Activated T-cell treated with anti-CD3 and anti-CD28 coated beads, Interleukin-2, amount 50 U/mL, for 48 hours (primary cell): ENCODE measurements at places on chromosomes 4 and X.
A peak's percentile ranks its signal among the peaks of the same experiment; 100 is the strongest.

DNA sequence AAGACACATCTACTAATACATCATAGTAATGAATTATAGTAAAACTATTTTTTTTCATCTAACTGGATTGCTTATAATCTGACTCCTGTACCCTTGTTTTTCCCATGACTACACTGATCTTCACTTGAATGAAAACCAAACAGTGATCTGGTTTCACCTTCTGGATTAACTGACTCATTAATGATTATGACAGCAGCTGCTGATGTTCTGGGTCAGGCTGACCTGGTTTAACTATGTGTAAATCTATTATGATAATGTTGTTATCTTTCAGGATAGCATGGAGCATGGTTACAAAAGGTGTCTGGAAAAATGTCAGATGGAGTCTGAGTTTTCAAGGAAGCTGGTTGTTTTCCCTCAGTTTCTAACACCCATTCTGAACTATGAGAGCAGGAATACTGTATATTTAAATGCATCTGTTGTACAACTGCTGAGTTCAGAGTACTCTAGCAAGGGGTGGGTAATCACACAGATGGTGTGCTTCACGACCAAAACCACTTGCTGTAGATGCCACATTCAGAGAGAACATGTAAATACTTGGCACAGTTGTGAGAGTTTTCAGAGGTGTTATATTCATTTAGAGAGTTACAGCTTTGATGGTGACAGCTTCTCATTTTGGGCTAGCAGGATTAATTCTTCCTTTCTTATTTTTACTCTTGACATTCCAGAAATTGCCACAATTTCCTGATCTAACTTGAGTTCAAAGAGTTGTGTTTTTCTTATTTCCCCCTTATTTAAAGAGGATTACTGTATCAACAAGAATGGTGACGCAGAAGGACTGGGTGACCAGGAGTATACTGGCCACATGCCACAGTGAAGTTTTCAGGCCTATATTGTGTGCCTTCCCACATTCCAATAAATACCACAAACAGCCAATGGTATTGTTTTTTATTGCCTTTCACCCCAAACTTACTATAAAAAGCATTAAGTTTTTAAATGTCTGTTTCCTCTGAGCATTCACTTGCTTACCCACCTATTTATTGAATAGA is 249.7 kb upstream of the TET2 start:
- no peak for DNase-seq

GRCh38 chr4:112270640-112271421 is 14.9 kb downstream of the TIFA start:
- no peak for DNase-seq

DNA sequence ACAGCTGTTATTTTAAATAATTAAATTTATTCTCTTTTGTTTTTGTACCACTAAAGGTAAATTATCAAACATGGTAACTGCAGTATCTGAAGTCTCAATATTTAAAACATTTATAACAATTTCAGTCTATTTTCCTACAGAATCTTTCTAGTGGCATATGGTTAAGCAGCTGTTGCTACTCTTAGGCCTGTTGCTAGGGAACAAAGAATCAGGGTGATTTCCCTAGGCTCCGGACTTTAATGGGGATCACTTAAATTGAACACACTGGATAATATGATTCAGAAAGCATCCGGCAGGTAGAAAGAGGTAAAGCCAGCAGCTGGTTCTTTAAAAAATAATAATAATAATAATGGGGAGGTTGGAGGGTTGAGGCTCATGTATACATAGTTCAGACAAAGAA is 17.6 kb downstream of the FBXO8 start:
- no peak for DNase-seq

GRCh38 chr4:81351654-81352445 is 119.9 kb downstream of the RASGEF1B start:
- peak; percentile 76 for DNase-seq

DNA sequence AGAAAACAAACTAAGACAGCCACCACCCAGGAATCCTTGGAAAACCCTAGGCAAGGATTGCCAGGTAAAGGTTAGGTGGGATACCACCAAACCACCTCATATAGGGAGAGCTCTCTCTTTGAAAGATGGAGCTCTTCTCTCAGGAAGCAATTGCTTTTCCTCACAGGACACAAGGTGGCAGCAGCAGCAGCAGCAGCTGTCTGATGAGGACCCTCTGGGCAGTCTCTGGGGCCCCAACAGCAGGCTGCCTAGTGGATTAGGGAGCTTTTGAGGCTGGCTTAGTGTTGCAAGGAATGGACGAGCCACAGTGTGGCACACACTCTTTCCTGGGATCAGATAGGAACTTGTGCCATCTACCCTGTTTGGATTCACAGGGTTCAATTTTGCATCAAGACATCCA is 41.4 kb upstream of the CHRDL1 start:
- DNase-seq = no peak

- no peak for DNase-seq
These were observed 31.1 kb upstream of the TBC1D14 start for GRCh38 chr4:6878451-6879059.

GRCh38 chr4:33930497-33930896 is 2313.8 kb downstream of the ARAP2 start:
- no peak for DNase-seq
